ENCODE measurements at places on chromosomes 7 and 10.

DNA sequence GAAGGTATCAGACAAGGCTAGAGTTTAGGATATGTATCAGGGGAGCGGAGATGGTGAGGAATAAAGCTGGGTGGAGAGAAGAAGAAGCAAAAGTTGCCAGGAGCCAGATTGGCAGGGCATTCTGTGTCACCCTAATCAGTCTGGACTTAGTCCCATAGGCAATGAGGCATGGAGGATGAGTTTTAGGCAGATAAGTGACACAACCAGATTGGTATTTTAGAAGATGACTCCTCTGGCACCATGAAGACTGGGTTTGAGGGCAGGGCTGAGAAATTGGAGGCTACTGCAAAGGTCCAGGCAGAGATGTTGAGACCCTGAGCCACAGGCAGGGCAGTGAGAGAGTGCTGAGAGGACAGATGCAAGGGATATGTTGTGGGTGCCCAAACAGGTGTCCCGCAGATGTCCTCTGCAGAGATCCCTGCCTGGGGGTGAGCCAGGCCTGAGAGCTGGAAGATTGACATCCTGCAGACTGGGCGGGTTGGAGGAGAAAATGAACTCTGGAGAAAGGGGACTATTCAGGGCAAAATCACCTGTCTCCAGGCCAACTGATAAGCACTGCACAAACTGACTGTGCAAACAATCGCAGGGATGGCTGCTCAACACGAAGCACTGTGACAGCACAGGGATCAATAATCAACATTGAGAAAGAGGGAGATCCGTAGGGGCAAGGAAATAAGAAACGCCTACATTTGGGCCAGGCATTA, 11.9 kb upstream of the HABP2 start:
- DNase-seq = peak; percentile 62

- DNase-seq = peak; percentile 28
These were observed 154.3 kb downstream of the ELAPOR2 start for GRCh38 chr7:86904949-86905834.

GRCh38 chr7:70504254-70504653, 627.7 kb upstream of the GALNT17 start:
- no peak for DNase-seq

- peak; percentile 87 for DNase-seq
These were observed 89.0 kb downstream of the CH25H start for GRCh38 chr10:89118091-89118490.

DNA sequence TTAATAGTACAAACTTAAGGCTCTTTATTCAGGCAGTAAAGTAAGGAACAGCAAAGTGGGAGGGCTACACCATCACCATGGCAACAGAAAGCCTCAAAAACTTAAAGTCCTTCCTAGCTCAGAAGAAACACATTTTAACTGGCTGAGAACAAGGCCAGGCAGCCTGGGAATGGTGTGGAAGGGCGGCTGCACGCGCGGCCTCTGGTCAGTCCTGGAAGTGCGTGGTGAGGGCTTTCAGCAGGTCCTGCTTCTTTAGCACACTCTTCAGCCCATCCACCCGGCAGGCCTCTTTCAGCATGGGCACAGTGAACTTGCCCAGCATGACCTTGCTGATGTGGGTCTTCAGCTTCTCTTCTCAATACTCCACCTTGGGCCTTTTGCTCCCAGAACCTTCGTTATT, 133.0 kb downstream of the CYP26A1 start:
- DNase-seq = no peak

DNA sequence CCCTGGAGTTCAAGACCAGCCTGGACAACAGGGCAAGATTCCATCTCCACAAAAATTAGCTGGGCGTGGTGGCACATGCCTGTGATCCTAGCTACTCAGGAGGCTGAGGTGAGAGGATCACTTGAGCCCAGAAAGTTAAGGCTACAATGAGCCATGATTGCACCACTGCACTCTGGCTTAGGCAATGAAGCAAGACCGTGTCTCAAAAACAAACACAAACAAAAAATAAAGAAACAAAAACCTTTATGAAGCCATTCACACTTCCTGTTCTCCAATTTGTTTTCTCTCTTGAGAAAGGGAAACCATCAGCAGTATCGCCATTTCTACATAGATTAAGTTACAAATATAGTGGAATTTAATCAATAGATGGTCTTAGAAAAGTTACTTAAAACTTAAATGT, 19.8 kb downstream of the YME1L1 start:
- no peak for DNase-seq

DNA sequence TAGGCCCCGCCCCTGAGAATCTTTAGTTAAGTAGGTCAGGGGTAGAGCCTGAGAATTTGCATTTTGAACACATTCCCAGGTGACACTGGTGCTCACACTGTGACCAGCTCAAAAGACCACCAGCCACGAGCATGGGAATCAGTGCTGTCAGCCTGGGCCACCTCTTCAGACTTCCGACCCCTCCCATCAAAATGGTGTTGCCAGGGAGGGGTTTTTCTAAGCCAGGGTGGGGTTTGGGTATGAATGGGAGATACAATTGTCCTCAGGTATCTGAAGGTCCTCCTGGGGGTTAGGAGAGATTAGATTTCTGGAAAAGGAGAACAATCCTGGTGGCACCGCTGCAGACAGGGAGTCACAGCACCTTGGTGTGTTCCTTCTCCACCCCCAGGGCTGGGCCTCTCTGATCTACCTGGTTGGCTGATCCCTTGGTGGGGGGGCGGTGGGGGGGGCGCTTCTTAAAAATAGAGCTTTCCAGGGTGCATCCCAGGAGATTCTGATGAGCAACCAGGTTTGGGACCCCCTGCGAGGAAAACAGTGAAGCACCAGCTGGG, 111.5 kb upstream of the ANLN start:
- DNase-seq = no peak

DNA sequence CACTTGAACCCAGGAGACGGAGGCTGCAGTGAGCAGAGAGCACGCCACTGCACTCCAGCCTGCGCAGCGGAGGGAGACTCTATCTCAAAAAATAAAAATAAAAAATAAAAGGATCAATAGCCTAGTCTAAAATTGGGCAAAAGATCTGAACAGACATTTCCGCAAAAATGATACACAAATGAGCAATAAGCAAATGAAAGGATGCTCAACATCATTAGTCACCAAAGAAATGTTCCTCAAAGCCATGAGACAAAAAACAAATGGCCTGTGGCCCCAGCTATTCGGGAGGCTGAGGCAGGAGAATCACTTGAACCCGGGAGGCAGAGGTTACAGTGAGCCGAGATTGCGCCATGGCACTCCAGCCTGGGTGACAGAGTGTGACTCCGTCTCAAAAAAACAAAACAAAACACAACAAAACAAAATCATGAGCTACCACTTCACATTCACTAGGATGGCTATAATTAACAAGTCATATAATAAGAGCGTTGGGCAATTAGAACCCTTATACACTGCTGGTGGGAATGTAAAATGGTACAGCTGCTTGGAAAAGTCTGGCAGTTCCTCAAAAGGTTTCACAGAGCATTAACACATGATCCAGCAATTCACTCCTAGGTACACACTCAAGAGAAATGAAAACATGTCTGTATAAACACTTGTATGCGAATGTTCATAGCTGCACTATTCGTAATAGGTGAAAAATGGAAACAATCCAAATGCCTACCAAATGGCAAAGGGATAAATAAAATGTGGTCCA, 3.1 kb downstream of the DAGLB start:
- DNase-seq = peak; percentile 51

DNA sequence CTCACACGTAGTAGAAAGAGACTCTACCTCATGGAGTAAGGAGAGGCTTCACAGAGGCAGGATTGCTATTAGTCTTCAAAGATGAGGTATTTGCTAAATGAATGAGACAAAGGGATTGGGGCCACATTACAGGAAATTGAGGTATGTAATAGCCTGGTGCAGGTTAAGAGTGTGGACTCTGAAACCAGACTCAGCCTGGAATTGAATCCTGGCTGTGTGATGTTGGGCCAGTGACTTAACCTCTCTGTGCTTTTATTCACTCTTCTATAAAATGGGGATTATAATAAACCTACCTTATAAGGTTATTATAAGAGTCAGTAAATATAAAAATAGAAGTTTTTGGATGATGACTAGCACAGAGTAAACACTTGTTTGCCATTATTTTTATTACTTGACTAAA, 64.7 kb upstream of the ATRNL1 start:
- DNase-seq = no peak

DNA sequence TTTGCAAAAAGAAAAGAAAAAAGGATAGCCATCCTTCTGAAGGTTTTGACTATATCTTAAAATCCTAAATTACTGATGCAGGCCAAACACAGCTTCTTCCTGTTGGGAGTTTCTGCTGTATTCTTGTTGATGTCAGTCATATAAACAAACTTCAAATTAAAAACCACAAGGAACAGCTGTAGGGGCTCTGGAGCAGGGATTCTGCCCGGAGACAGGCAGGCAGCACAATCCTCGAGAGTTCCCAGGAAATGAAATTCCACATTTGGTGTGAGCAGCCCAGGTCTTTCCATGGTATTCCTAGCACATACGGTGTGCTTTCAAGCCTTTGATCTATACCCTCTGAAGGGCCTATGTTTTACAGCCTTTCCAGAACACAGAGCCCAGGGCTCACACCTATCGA, 43.2 kb downstream of the INSYN2A start:
- peak; percentile 48 for DNase-seq

- DNase-seq = no peak
These were observed 494 bp downstream of the VSIR start for GRCh38 chr10:71772832-71773220.

- DNase-seq = no peak
These were observed 38.0 kb downstream of the UBE3C start for GRCh38 chr7:157176771-157177170.

DNA sequence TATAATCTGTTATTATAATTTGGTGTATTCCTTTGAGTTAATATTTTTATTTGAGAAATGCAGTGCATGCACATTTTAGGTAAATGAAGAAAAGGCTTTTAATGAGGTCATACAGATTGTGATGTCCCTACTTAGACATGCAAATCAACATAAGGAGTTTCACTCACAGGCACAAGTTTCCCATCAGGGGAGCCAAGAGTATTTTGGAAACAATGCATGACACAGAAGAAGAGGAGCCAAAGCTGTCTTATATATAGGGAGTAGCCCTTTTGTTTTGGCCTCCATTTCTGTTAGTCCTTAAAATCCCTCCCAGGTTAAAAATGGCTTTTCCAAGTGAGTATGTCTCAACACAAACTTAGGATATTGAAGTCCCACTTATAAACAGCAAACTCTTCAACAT, 703.4 kb upstream of the ANKRD30A start:
- no peak for DNase-seq

DNA sequence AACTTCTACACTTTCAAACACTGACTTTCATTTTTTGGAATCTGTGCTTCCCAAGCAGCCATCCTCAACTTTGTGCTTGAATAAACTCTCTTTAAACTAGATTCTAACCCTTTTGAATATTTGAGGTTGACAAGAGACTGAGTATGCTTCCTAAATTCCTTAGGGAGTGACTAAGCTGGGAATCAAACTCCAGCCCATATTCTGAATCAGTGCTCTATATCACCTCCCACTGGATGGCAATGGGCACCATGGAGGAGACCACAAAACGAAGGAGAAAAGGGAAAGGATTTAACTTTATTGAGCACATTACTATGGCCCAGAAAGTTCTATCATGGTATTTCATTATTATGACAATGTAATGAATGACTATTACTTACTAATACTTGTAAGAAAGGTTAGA, 17.2 kb upstream of the SLC26A4 start:
- DNase-seq = peak; percentile 82

DNA sequence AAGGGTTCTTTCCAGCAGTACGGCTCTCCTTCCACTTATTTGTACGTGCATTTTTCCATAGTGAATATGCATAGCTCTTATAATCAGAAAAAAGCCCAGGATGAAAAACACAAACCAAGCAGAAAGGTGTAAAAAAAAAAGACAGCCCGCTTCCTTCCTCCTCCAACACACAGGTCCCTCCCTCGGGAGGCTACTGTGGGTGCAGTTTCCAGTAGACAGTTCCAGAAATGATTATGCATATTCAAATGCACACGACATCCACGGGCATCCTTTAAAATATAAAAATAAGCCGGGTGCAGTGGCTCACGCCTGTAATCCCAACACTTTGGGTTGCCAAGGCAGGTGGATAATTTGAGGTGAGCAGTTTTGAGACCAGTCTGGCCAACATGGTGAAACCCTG, 59.9 kb downstream of the TNRC18 start:
- no peak for DNase-seq

DNA sequence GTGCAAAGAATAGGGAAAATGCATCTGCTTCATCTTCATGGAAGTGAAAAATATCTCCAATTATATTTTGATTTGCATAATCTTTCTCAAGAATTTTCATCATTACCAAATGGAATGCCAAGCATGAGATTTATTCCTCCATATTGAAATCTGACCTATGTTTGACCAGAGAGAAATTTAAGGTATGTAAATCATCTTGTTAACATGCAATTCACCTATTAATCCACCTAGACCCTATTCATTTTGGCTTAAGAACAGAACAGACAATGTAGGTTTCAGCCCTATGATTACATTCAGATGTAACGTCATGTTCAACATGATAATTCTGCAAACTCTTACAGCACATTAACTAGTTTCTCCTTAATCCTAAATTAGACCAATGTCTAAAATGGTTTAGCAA, 30.8 kb upstream of the TMEM140 start:
- no peak for DNase-seq

DNA sequence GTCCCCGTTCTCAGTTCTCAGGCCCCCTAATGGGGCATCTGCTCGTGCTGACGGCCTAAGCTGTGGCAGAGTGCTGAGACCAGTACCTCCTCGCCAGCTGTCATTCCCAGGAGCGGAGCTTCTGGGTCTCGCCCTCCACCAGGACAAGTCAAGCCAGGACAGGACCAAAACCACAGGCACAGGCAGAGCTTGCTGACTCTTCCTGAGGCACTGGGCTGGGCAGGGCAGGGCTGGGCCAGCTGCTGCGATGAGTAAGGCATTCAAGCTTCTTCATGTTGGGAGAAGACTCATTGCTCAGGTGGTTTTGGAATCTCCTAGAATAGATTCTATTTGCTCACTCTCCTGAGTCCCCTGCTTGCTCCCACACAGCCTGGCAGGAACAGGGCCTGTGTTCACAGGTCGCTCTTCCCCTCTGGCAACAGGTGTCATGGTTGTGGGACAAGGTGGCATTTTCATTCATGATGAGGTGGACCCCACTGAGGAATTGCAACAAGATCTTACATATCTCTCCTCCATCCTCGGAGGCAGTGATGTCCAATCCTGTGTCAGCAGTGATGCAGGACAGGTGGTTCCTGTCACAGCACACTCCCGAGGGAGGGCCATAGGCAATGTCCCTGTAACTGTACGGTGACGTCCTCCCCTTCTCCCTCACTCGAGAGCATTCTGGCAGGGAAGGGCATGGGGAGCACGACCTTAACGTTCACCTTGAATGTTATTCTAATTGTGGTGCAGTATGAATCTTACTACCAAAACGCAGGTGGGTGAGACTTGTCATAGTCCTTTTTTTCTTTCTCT, 17.0 kb upstream of the SH3PXD2A start:
- DNase-seq = peak; percentile 70

- DNase-seq = no peak
These were observed 7.9 kb downstream of the NUB1 start for GRCh38 chr7:151349507-151349853.

- no peak for DNase-seq
These were observed 526.9 kb upstream of the VSTM2A start for GRCh38 chr7:54015251-54015650.
